SHP77 (cell line): ENCODE measurements at places on chromosomes 2 and 18.

DNA sequence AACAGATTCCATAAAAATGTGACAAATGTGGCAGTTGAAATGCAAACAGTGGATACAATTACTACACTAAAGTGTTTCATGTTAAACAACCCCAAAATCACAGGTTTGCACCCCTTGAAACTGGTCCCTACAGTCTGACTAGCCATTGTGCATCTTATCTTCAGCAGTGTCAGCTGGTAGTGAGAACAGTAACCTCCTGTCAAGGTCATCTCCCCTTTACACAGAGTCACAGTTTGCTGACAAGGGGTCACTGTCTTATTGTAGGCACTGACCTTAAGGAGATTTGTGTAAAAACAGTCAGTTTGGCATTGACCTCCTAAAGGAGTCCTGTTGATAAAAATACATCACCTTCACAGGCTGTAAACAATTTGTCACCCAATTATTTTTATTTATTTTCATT is 37.3 kb upstream of the TTC21B start:
- no peak for DNase-seq

DNA sequence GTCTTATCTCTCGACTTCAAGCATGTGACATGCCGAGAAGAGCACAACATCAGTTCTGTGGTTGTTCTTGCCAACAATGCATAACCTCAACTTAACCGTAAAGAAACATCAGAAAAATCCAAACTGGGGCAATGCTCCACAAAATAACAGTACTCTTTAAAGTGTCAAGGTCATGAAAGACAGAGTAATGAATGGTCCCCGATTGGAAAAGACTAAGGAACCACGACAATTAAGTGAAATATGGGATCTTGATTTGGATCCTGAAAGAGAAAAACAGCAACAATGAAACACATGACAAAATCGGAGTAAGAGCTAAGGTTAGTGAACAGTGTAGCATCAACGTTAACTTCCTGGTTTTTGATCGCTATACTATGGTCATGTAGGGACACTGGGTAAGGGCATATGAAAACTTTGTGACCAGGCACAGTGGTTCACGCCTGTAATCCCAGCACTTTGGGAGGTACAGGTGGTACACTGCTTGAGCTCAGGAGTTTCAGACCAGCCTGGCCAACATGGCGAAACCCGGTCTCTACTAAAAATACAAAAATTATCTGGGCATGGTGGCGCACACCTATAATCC is 55.2 kb downstream of the UNC50 start:
- no peak for DNase-seq

DNA sequence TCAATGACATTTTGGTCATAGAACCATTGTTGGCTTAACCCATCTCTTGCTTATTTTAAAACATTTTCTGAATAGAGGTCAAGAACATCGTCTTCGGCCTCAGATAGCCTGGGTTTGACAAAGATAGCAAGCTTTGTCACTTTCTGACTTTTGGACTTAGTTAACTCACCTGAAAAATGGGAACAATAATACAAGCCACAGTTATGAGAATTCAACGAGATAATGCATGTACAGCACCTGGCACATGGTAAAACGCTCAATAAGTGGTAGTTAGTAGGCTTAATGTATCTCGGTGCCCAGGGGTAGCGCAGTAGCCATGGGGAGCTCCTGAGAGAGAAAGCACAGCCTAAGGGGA is 446 bp upstream of the COPS7B start:
- no peak for DNase-seq

- DNase-seq: no peak
These were observed 26.2 kb downstream of the CREG2 start for GRCh38 chr2:101361121-101361520.

- DNase-seq: no peak
These were observed 173.7 kb downstream of the RAB3GAP1 start for GRCh38 chr2:135225781-135226180.

- no peak for DNase-seq
These were observed 698.3 kb upstream of the FANCL start for GRCh38 chr2:58939388-58939787.

DNA sequence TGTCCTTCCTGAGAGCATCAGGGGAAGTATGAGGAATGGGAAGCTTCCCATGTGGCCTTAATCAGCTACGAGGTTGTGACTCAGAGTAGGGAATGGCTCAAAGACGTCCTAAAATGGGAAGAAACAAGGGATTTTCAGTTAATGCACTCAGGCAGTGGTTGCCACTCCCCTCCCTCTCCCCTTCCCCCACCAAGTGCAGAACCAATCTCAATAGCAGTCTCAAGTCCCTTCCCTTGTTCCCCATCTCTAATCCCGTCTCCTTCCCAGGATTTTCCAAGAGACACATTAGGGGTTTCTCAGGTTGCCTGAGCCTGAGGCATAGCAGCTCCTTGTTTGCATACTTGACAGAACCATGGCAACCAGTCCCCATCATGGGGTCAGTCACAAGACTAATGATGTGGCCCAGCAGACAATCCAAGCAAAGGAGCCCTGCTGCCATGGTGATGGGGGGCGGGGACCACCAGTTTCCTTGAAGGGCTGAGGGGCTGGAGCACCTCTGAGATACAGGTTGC is 18.2 kb upstream of the RESP18 start:
- no peak for DNase-seq

DNA sequence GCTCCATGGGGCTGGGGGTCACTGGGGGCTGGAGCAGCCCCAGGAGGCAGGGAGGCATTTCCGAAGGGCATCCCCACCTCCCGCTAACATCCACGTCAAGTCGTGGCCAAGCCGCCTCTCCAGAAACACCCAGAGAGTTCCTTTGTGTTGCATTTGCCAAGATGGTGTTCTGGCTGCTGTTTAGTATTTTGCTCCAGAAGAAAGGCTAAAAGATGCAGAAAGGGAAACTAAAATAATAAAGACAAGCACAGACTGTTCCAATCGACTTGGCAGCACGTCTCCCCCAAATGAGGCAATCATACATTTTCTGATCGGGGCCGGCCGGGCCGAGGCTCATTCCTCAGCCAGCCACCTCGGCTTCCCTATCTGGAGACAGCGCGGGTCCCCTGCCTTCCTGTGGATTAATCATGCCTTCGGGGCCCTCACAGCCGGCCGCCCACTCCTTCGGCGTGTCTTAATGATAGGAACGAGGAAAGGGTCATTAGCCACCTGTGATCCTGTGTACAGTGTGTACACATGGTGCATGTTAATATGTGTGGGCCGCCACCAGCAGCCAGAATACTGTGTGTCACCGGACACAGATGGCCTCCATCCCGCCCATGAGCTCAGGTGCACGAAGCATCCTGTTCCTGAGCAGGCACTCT is 169.2 kb downstream of the KLHL29 start:
- DNase-seq: no peak

- no peak for DNase-seq
These were observed 37.4 kb upstream of the RPL31 start for GRCh38 chr2:100964681-100965169.

DNA sequence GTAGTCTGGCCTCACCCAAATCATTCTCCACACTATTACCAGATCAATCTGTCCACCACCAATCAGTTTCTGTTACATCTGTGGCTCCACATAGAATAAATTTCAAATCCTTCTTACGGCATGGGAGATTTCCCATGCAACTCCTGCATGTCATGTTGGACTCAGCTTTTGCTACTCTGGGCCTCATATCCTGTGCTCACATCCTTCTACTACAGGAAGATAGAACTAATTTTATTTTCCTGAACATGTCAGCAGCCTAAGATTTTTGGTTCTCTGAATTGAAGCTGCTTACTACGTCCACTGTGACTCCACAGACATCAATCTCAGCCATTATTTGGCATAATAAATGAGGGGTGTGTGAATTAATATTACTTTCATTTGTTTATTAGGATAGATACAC is 181.1 kb downstream of the CCDC85A start:
- DNase-seq: no peak

- peak; percentile 41 for DNase-seq
These were observed 167.5 kb downstream of the ARL4C start for GRCh38 chr2:234329202-234329960.

GRCh38 chr18:24831871-24832665 is 371.6 kb downstream of the HRH4 start:
- DNase-seq: no peak

DNA sequence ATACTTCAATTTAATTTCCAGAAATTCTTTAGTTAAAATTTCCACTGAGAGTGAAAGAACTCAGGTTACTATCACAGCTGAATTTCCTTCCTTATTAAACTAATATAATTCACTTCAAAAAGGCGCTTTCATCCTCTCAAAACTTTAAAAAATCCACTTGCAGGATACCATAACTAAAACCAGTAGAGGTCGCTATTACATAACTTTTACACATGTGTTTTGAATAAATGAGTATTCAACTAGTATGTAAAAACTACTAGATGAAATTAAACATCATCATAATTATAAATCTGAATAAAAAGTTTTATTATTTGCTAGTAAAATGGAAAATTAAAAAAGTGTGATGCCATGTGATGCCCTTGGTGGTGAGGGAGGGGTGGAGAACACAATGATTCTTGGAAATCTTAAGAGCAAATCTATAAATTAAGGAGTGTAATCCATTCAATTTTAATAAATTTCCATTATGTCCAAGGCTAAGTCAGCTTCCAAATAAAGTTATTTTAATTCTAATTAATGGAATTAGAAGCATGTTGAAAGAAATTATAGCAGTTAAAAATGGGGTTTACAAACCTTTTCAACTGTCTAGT is 61.4 kb downstream of the SOS1 start:
- DNase-seq: peak; percentile 34

DNA sequence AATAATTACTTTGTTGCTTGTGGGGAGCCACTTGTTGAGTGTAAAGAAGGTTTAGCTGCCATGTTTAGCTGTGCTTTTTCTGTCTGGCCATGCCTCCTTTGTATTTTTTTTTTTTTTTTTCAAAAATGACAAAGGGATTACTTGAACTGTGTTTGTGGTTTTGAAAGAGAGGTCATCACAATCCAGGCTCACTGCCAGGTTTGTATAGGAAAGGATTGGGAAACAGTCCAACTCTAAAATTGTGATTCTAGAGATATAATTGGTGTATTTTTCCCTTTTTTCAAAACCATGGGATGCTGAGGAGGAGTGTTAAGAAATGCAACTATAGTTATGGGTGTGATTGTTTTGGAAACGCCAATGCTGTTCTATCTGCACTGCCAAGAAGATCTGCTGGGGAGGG is 4.3 kb downstream of the ITPRIPL1 start:
- DNase-seq: no peak

DNA sequence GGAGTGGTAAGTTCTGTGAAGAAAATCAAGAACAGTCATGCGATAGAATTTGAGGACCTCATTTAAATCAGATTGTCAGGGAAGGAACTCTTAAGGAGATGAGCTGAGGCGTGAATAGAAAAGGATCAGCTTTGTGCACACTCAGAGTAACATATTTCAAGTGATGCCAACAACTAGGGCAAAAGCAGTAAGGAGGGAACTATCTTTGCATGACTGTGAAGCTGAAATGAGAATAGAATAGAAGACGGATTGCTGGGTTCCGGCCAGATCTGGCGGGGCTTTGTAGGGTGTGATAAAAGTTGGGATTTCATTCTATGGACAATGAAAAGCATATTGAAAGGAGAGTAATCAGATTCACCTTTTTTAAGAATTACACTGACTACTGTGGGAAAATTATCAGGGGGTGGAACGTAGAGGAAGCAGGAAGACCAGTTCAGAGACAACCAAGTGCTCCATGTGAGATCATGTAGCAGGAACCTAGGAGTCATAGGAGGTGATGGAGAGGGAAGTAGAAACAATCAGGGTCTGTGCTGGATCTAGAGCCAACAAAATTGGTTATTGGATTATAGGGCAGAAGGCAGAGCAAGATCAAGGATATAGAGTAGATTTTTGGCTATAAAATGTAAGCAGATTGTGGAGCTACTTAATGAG is 884.3 kb downstream of the DCC start:
- no peak for DNase-seq

DNA sequence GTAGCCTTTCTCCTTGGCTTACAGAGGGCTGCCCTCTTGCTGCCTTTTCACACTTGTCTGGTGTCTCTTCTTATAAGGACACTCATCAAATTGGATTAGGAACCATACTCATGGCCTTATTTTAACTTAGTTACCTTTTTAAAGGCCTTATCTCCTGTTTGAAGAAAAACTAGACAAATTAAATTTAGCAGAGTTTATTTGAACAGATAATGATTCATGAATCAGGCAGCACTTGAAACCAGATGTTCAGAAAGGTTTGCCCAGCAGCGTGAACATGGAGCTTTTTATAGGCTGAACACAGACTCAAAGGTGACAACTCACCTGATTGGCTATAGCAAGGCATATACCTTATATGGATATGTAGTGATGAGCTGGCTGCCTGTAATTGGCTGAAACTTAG is 238.0 kb downstream of the GULP1 start:
- no peak for DNase-seq

- DNase-seq: no peak
These were observed 481.9 kb upstream of the SETBP1 start for GRCh38 chr18:44198612-44199284.

GRCh38 chr2:8840475-8841091 is 3.2 kb upstream of the KIDINS220 start:
- no peak for DNase-seq

- DNase-seq: no peak
These were observed 58.9 kb downstream of the MTX2 start for GRCh38 chr2:176328149-176328548.

- no peak for DNase-seq
These were observed 164.5 kb downstream of the PMAIP1 start for GRCh38 chr18:60064271-60064670.

GRCh38 chr18:6058941-6059340 is 163.6 kb upstream of the TMEM200C start:
- peak; percentile 82 for DNase-seq

GRCh38 chr2:85957256-85957655 is 68.5 kb upstream of the ST3GAL5 start:
- no peak for DNase-seq

DNA sequence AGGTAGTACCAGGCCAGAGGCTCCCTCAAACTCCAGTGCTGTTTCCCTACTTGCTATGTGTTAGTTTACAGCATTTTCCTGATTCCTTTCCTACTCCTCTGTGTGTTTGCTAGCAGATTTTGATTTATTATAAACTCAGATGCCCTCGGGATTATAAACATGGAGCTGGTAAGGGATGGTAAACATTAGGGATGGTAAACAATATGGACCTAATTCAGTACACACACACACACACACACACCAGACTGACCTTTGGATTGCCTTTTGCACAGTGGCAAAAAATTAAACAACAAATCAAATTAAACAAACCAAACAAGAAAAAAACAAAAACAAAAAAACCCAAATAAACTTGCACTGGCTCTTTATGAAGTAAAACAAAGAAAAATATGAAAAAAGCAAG is 55.4 kb upstream of the ACVR1 start:
- no peak for DNase-seq

GRCh38 chr2:217746808-217747207 is 256.0 kb downstream of the TNS1 start:
- no peak for DNase-seq

- no peak for DNase-seq
These were observed 262.8 kb downstream of the ICOS start for GRCh38 chr2:204199357-204199756.

DNA sequence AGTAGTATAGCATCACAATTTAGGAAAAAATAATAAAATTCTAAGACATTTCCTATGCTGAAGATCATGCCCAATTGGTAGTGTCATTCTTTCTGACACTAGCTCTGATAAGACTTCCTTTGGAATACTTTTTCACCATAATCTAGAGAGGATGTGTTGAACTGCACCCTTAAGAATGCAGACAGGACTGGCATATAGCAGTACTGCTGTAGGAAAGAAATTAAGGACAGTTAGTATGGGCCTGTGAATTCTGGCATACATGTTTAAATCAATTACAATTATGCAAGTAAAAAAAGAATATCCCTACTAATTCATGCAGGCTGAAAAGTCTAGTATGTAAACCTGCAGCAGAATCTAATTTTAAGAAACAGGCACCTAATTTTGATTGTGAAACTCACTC is 15.4 kb downstream of the SF3B1 start:
- DNase-seq: no peak

GRCh38 chr2:142981756-142982155 is 104.3 kb downstream of the KYNU start:
- no peak for DNase-seq
